Subcutaneous preadipocyte (primary cell): ENCODE measurements at places on chromosomes 3 and 15. TPM values are rescaled to one million over a fixed set of nuclear protein-coding genes. Genes with fewer than 3 reads are reported as not detected.

CCDC39 gene
- under 0.01 TPM in 1 of 2 replicates, not detected in the other for total RNA-seq

STAC gene
- 0.37 and 4.1 TPM in 2 replicates for total RNA-seq

MITF gene
- 3.9 and 6.2 TPM in 2 replicates for total RNA-seq

TMEM43 gene
- 103 and 114 TPM in 2 replicates for total RNA-seq

LDHAL6B gene
- total RNA-seq, result not detected in 2 replicates

PTH1R gene
- total RNA-seq, result 0.39 and 1.1 TPM in 2 replicates

CDCP1 gene
- 19.1 and 27.4 TPM in 2 replicates for total RNA-seq

IL1RAP gene
- total RNA-seq, result 8.5 and 12.3 TPM in 2 replicates

GNAT1 gene
- total RNA-seq, result not detected in 2 replicates

SLC9C1 gene
- total RNA-seq, result under 0.01 TPM in 1 of 2 replicates, not detected in the other

CD96 gene
- total RNA-seq, result not detected in 2 replicates

CCR4 gene
- total RNA-seq, result not detected in 2 replicates

TAGLN3 gene
- total RNA-seq, result not detected in 2 replicates

ZNF80 gene
- not detected in 2 replicates for total RNA-seq

PRRT3 gene
- 2.6 and 3.1 TPM in 2 replicates for total RNA-seq

TRAT1 gene
- total RNA-seq, result not detected in 2 replicates

P2RY13 gene
- not detected in 2 replicates for total RNA-seq

TEX55 gene
- not detected in 2 replicates for total RNA-seq

APPL1 gene
- 54.0 and 74.9 TPM in 2 replicates for total RNA-seq

UTS2B gene
- 0.59 and 0.73 TPM in 2 replicates for total RNA-seq

MRPL3 gene
- 145 and 171 TPM in 2 replicates for total RNA-seq

C2CD4A gene
- total RNA-seq, result not detected in 2 replicates

SMCO1 gene
- under 0.01 TPM in 1 of 2 replicates, not detected in the other for total RNA-seq

DCP1A gene
- total RNA-seq, result 11.8 and 14.7 TPM in 2 replicates

DLL4 gene
- not detected in 2 replicates for total RNA-seq

ABHD17C gene
- 4.4 and 4.7 TPM in 2 replicates for total RNA-seq

PLSCR5 gene
- not detected in 2 replicates for total RNA-seq

KLHL6 gene
- not detected in 2 replicates for total RNA-seq

SYNPR gene
- not detected in 2 replicates for total RNA-seq

CCR3 gene
- not detected in 2 replicates for total RNA-seq
